Stimulated activated CD4-positive, alpha-beta T cell treated with anti-CD3 and anti-CD28 coated beads, Interleukin-4, amount 100 ng/mL, for 1 hour (primary cell): ENCODE measurements at places on chromosomes 11 and 22.

- no peak for DNase-seq
Observed at GRCh38 chr11:112837162-112837826, 123.9 kb upstream of the NCAM1 start.

- no peak for DNase-seq
Observed at GRCh38 chr11:132177106-132177505, 806.7 kb downstream of the NTM start.

- DNase-seq: no peak
Observed at GRCh38 chr22:22248878-22249277, 4.3 kb downstream of the VPREB1 start.

DNA sequence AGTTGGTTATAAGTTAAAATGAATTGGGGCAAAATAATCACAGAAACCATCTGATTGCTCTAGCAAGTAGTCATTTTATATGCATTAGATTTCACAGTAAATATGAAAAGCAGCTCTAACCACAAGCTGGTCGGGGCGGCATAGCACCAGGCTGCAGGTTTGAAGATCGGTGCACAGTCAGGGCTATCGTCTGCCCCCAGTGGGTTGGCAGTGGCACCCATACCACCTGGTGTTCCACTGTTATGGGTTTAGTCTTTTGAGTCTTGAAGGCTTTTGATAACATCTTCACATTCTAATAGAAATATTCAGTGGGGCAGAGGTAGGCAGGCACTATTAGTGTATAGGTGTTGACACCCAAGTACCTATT lies 62.1 kb downstream of the GRK3 start:
- no peak for DNase-seq

GRCh38 chr11:113475160-113475761 lies at the start of gene DRD2:
TSS of gene DRD2 (minus strand) at chr11:113475398. CDS start at chr11:113424651, 50,747 bp downstream.
- no peak for DNase-seq
